ENCODE measurements at places on chromosomes 13 and 19.

DNA sequence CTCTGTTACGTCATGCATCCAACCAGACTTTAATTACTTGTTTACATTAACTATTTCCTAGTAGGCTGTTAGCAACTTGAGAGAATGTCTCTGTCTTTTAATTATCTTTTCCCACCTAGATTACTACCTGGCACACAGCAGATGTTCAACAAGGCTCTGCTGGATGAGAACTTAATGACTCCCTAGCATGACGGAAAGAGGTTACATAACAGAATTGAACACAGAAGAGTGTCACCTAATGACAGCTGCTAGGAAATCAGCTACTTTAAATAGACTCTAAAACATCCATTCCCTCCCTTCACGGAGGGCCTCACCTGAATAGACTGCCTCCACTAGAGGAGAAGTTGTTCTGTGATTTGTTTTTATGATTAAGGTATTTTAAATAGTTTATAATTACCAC is 110.8 kb downstream of the TEX29 start:
- DNase-seq, result no peak

DNA sequence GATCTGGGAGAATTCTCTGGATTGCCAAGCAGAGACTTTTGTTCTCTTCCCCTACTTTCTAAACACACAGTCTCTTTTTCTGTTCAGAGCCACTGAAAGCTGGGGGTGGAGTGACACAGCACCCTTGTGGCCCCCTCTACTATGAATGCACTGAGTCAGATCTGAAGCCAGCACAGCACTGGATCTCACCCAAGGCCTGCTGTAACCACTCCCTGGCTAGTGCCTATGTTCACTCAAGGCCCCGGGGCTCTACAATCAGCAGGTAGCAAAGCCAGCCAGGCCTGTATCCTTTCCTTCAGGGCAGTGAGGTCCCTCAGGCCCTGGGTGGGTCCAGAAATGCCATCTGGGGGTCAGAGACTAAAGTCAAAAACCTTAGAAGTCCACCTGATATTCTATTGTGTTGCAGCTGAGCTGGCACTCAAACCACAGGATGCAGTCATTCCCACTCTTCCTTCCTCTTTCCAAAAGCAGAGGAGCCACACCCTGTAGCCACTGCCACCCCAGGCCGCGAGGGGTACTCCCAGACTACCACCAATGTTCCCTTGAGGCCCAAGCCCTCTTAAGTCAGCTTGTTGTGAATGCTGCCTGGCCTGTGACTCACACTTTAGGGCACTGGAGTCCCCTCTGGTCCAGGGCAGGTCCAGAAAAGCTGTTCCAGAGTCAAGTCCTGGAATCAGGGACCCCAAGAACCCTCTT is 110.1 kb upstream of the RXFP2 start:
- DNase-seq, result no peak

DNA sequence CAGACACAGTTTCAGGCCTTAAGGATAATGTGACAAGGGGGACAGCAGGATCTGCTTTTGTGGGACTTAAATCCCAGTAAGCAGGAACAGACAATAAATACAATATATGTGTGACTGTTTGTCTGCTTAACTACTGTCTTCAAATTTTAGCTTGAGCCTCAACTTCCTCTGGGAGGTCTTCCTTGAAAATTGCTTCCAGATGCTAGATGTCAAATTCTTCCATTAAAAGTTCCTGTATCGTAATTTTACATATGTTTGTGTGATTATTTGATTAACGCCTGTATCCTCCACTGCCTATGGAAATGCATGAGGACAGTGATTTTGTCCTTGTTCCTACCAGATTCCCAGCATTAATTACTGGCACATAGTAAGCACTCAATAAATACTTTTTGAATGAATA is 385.5 kb downstream of the NDFIP2 start:
- no peak for DNase-seq

- DNase-seq, result peak; percentile 55
These were observed at the start of gene PLIN5 for GRCh38 chr19:4534836-4535658. Gene PLIN5, minus strand, starts transcription at chr19:4535224. Its CDS starts 1,150 bp downstream, at chr19:4534074.

DNA sequence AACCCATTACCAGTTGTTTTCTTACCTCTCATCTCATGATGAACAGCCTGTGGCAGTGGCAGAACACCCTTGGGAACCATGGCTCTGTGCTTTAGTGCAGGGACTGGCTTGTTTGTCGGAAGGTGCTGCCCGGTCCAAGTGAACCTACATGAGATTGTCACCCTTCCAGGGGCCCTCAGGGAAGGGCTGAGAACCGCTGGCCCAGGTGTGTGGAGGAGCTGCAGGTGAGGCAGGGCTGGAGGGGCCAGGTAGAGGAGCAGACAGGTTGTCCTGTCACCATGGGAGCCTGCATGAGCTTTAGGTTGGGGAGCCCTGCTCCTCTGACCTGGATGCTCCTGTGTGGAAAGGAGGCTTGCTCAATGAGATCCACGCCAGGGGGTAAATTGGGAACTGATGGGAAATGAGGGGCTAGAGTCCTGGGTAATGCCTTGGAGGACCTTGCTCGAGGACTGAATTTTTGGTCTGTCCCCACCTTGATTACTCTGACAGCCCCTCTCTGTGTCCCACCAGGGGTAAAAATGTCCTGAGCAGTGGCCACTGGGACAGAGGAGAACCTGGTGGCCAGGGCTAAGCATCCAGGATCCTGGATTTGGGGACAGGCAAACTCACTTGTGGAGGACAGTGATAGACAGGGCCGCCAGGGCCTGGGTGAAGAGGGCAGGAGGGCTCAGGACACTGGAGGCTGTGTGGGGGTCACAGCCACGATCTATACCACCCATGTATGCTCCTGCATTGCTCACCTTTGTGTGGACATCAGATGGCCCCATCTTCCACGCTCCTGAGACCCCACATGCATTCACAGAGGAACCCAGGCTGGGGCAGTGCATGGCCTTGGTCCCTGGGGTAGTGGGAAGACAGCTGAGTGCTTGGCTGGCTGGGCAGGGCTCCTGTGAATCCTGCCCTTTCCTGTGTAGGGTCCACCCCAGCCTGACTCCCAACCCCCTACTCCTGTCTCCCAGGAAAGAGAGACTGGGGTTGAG is 24.1 kb upstream of the CEACAM1 start:
- DNase-seq, result no peak

DNA sequence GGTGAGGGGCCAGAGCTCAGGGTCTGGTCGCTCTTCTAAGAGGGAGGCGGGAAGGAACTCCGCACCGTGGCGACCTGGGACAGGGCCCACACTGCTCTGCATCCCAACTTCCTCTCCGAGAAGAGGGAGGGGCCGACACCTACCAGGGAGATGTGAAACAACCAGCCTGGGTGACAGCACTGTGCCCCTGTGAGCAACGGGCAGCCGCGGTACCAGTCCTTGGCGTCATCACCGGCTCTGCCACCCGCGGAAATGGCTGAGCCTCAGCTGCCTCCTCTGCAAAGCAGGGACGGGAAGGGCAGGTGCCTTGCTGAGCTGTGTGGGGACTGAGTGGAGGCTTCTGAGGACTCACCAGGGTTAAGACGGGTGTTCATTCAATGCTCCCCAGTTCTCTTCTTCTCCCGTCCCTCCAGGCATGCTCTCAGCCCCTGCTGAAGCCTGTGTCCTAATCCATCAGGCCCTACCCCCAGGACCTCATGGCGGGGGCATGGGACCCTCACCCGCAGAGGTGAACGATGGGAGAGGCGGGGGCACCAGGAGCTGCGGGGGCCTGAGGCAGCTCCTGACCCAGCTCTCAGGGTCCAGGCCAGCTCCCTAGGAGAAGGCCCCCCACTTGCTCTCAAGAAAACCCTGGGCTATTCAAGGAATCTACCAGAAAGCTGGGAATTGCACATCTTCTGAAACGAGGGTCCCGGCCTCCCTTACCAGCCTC is 9.3 kb downstream of the ZNF787 start:
- DNase-seq, result peak; percentile 39

DNA sequence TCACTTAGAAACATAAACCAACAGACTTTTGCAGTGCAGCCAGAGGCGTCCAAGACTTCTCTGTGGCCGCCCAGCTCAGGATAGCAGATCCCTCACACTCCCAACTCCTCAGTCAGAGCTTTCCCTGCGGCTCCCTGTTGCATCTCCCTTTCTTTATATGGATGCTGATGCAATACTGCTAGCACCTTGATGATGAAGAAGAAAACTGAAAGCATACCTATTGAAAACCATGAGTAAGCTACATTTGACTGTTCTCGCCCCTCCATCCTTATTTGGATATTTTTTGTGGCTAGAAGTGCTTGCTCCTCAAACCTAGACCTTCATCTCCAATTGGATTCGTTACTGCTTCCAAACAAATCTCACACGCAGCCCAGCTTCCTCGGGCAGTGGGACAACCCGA is 57.3 kb upstream of the UBL3 start:
- DNase-seq, result no peak

DNA sequence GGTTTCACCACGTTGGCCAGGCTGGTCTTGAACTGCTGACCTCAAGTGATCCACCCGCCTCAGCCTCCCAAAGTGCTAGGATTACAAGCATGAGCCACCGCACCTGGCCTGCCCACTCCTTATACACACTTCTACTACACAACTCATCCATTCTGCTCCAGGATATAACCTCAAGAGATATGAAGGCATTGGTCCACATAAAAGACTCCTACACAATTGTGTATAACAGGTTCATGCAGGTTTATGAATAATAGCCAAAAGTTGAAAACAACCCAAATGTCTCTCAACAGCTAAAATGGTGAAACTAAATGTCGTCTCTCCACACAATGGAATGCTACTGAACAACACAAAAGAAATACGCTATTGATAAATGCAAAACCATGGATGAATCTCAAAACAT is 58.1 kb downstream of the INSR start:
- no peak for DNase-seq

- DNase-seq, result no peak
These were observed 263.7 kb downstream of the DACH1 start for GRCh38 chr13:71603255-71603654.

DNA sequence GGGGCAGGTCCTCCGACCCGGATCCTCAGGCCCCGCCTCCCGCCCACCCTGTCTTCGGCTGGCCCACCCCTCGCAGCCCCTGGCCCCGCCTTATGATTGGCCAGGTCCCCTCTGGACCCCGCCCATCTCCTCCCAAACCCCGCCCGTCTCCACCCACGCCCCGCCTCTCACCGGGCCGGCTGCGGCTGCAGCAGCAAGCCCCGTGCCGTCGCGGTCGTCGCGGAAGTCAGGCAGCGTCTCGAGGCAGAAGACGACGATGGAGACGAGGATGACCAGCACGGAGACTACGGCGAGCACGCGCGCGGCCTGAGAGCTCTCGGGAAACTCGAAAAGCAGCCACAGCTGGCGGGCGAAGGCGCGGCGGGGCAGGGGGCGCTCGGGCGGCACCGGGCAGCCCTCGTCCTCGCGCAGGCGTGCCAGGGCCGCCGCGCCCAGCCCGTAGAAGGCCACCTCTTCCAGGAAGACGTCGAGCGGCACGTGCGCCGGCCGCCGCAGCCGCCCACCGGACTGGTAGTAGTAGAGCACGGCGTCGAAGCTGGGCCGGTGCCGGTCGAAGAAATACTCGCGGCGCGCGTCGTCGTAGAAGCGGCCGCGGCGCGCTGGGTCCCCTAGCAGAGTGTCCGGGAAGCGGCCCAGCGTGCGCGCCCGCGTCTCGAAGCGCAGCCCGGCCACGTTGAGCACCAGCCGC is 495 bp downstream of the KCNA7 start:
- DNase-seq, result peak; percentile 22

Data from CD4-positive, alpha-beta T cell treated with Interleukin-21 for 1 hour (primary cell).